ENCODE measurements at places on chromosomes 6 and 20.

- no peak for DNase-seq
Observed at GRCh38 chr6:151091571-151091970, 148.2 kb upstream of the AKAP12 start.

DNA sequence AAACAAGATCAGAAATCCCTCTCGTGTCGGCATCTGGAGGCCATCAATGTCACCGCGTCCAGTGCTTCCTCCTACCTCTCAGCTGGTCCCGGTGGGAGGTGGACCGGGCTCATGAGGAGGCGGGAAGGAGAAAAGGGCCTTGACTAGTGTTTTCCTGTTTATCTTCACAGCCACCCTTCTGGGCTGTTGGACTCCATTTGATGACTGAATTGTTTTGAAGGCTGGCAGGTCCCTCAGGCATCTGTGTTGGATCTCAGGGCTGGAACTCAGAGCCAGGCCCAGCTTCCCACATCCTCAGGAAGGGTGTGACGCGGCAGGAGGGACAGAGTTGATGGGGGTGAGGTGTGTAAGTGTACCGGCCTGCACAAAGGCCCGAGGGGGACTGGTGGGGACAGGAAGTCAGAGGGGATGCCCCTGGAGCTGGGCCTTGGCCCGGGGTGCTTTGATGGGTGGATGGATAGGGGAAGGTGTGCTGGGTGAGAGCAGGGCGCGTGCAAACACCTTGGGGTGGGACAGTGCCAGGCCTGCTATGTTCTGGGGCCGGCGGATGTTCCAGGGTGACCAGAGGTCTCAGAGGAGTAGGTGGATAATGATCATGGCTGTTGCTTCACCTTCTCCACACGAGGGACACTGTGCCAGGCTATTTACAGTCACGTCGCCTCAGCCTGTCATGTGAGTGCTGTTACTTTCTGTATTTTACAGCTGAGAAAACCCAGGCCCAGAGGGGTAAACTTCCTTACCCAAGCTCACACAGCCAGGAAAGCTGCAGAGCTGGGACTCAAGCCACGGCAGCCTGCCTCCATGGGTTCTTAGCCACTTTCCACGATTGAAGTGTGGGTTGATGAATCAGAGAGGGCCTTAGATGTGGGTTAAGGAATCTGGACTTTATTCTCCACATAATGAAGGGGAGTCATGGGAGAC lies 17.9 kb upstream of the CHMP4B start:
- DNase-seq = no peak

GRCh38 chr6:73134588-73134987 lies 90.7 kb downstream of the KHDC1L start:
- DNase-seq = no peak

DNA sequence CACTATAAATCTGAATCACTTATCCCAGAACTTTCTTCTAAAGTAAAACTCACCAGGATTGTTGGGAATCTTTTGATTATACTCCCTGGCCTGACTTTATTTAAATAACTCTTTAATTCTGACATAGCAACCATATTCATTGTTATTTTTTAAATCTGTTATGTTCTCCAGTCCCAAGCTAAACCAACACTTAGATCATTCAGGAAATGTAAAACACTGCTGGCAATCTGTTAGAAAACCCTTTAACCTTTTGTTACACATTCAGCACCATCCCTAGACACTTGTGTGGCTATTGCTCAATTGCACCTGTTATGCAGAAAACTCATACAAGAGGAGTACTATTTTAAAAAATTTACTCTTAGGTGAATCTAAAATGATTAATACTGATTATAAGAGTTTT lies 101.8 kb upstream of the NHSL1 start:
- DNase-seq = no peak

- DNase-seq = no peak
Observed at GRCh38 chr6:6901205-6901719, 206.5 kb upstream of the RREB1 start.

- no peak for DNase-seq
Observed at GRCh38 chr6:21157186-21157929, 436.2 kb upstream of the SOX4 start.

- no peak for DNase-seq
Observed at GRCh38 chr6:30135147-30135546, 793 bp upstream of the TRIM40 start.

DNA sequence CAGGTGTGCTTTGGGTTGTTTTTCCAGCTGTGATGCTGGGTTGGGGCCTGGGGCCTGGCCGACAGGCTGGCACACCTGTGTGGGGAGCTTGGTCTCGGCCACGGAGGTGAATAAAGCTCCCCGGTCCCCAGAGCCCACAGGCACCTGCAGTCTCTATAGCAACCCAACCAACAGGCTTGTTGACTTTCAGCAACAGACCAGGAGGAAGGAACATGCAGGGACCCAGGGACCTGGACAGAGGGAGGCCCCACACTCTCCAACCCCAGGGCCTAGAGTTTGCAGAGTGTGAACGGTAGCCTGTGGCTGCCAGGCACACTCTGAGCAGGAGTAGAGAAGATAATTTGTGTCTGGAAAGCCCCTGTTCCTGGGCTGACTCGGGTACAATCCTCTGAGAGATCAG lies 14.6 kb upstream of the SYNJ2 start:
- no peak for DNase-seq

DNA sequence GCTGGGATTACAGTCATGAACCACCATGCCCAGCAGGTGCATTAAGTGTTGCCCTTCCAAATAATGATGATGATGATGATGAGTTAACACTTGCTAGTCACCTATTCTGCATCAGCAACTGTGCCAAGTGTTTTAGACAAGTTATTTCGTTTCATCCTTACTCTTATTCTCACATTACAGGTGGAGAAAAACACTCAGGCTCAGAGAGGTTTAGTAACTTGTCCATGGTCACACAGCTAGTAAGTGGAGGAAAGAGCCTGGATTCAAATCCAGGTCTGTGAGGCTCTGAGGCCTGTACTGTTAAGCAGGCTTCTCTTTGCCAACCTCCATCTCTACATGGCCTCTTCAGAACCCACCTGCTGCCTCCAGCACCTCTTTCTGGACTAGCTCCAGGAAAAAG lies 70.8 kb downstream of the MDGA1 start:
- DNase-seq = no peak

DNA sequence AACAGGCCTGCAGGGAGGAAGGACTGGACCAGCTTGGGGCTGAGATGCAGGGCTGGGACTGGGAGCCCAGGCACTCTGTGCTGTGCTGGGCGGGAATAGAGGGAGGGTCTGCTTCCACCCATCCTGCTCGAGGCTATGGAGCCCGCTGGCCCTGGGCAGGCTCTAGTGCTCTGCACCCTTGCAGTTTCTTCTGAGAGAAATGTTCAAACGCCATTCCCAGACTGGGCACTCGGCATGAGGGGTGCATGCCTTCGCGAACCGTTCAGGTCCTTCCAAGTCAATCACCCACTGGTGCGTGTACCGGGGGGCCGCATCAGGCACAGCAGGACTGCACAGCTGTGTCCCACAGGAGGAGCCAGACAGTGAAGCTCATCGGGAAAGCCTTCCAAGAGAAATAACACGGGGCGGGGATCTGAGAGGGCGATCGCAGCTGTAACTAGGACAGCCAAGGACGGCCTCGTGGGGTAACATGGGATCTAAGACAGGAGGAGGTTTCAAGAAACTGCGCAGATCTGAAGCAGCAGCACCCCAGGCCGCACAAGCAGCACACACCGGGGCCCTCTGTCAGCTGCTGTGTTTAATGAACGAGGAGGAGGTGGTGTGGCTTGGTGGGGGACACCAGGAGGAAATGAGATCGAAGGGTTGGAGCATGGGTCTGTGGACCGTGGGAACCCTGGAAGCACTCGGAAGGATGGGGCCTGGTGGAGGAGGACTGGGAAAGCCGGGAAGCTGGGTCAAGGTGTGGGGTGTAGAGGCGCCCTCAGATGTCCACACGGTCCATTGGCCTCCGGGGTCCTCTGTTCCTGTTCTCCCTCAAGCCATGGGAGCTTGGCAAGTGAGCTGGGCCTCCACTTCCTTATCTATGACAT lies 26.1 kb upstream of the PYGB start:
- DNase-seq = no peak

GRCh38 chr20:49712996-49713752 lies 504 bp downstream of the B4GALT5 start:
- DNase-seq = no peak

GRCh38 chr6:25990172-25990873 lies 27.7 kb downstream of the TRIM38 start:
- DNase-seq = no peak

All from cortex of kidney (tissue), 1 donor.